GM23248 (cell line): ENCODE measurements at places on chromosomes 12 and 14. TPM values are rescaled to one million over a fixed set of nuclear protein-coding genes. Genes with fewer than 3 reads are reported as not detected.

DNA sequence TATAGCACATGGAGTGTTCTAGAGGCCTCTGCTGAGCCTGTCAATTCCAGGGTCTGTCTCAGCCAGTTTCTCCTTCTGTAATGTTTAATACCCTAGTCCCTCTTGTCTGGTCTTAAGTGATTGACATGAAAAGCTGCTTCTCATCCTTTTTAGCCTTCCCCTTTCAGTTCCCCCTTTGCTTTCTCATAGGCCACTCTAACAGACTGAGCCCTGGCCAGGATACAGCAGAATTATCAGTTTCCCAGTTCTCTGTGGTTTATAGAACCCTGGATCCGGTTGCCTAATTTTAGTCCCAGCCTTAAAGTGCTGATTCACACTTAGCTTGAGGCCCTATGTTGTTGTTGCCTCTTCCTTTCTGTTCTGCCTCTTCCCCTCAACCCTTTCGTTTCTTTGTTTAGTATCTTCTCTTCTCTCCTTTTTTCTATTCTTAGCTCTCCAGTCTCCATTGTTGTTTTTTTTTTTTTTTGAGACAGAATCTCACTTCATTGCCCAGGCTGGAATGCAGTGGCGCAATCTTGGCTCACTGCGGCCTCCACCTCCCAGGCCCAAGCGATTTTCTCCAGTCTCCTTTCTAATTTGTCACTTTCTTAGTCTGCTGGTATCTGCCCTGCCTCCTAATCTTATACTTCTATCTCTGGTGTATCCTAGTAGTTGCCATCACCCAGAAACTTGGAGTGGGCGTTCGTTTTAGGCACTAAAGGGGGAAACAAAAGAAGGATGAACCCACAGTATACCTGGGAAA lies 2.9 kb upstream of the BIN2 start:
- peaks cover 15% of the 10 kb centered on the region for H3K4me1 ChIP-seq
- peak overlapping the region; percentile 70 for H3K27ac ChIP-seq
- H3K27me3 ChIP-seq, result no peaks in the 10 kb centered on the region
- no peaks in the 10 kb centered on the region for H3K36me3 ChIP-seq

DNA sequence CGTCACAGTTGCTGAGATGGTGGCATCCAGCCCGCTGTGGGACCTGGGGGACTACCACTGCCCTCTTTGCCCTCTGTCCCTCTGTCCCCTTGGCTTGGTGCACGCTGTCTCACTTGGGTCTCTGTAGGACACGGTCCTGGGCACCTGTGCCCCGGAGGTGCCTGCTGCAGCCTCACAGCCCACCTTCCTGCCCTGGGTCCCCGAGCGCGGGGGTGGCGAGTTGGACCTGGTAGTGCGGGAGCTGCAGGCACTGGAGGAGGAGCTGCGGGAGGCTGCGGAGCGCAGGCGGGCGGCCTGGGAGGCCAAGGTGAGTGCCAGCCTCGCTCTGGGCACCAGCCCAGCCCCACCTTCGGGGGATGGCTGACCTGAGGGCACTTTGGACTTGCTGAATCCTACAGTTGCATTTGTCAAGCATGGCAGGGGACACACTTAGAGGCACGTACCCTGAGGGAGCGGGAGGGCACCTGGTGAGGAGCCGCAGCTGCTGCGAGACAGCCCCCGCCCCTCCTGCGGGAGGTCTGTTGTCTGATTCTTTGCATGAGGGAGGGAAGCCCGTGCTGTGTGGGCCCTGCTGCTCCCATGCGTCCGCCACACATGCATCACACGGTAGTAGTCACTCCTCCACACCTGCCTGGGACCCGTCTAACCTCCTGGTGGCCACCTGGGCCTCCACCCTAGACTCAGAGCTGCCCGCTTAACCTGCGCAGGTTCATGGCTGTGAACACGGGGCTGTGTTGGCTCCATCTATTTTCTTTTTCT lies 6.8 kb downstream of the TEDC1 start:
- H3K36me3 ChIP-seq, result no peaks in the 10 kb centered on the region
- no peak for DNase-seq
- H3K4me1 ChIP-seq, result no peaks in the 10 kb centered on the region
- H3K4me3 ChIP-seq, result no peak overlapping the region
- no peaks in the 10 kb centered on the region for H3K27me3 ChIP-seq

The KCNMB4 gene
- 1.8 and 2.7 TPM in 2 replicates for total RNA-seq

The LMNTD1 gene
- total RNA-seq, result 0.13 and 0.43 TPM in 2 replicates

The GUCY2C gene
- not detected in 2 replicates for total RNA-seq

The BIN2 gene
- not detected in 2 replicates for total RNA-seq

- no peak overlapping the region for H3K4me3 ChIP-seq
- H3K4me1 ChIP-seq, result peaks cover 9% of the 10 kb centered on the region
- no peaks in the 10 kb centered on the region for H3K36me3 ChIP-seq
- no peak overlapping the region for H3K27ac ChIP-seq
Observed at GRCh38 chr12:91769736-91770135, 375.9 kb downstream of the BTG1 start.

DNA sequence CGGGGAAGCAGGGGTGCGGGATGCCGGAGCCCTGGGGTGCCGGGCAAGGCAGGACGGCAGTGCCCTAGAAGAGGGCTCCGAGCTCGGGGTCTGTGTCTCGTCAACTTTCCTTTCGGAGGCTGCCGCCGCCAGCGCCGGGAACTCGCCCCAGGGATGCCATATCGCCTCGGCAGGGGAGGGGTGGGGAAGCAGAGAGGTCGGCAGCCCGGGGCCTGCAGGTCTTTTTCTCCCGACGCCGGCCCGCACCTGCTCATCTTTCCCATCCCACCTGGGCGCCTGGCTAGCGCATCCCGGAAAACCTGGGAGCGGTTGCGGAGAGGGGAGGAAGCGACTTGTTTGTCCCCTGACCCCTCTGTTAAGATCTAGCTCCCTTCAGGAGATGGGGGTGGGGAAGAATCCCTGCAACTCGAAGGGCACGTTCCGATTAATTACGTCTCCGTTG lies 547 bp downstream of the CNTN1 start:
- DNase-seq, result peak; percentile 6
- H3K4me3 ChIP-seq, result peak overlapping the region; percentile 68
- no peaks in the 10 kb centered on the region for H3K4me1 ChIP-seq
- no peaks in the 10 kb centered on the region for H3K36me3 ChIP-seq

GRCh38 chr14:68631394-68632053 lies 161.3 kb downstream of the ZFP36L1 start:
- H3K4me3 ChIP-seq, result no peak overlapping the region
- H3K27ac ChIP-seq, result no peak overlapping the region
- no peaks in the 10 kb centered on the region for H3K27me3 ChIP-seq
- no peaks in the 10 kb centered on the region for H3K4me1 ChIP-seq

DNA sequence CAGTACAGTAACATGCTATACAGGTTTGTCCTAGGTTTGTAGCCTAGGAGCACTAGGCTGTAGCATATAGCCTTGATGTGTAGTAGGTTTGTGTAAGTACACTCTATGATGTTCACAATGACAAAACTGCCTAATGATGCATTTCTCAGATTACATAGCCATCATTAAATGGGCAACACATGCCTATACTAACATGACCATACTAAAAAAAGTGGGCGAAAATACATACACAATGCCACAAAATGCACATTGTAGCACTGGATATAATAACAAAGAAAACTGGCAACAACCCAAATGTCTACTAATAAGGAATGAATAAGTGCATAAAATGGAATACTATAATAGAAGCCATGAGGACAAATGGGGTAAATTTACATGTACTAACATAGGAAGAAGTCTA lies 31.3 kb upstream of the NDUFA12 start:
- H3K36me3 ChIP-seq, result peaks cover 29% of the 10 kb centered on the region; the same call in 1 of the 2 replicates
- H3K27ac ChIP-seq, result no peak overlapping the region
- no peaks in the 10 kb centered on the region for H3K27me3 ChIP-seq
- DNase-seq, result peak; percentile 4
- H3K4me3 ChIP-seq, result no peak overlapping the region
- no peaks in the 10 kb centered on the region for H3K4me1 ChIP-seq

DNA sequence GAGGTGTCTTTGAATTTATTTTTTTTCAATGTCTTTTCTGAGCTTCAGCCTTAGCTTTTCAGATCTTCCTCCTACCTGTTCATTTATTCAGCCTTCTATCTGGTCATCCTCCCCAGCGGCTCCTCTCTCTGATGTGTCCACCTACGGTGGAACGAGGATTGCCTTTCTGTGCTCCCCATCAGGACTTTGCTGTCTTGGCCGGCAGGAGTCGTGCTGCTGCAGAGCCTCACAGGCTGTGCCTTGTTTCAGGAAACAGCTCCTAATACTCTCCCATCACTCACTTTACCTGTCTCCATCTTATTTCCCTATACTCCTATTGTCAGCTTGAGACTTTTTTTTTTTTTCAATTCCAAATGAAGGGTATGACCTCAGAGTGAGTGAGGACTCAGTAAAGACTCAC lies 76.9 kb downstream of the KICS2 start:
- H3K4me3 ChIP-seq, result no peak overlapping the region
- H3K4me1 ChIP-seq, result no peaks in the 10 kb centered on the region
- no peak overlapping the region for H3K27ac ChIP-seq
- no peaks in the 10 kb centered on the region for H3K27me3 ChIP-seq

The ZCCHC8 gene
- total RNA-seq, result 12.3 and 13.2 TPM in 2 replicates
